NCI-H748 treated with DMSO at 0.1 percent for 48 hours (cell line): ENCODE measurements at places on chromosomes 6 and 20.

DNA sequence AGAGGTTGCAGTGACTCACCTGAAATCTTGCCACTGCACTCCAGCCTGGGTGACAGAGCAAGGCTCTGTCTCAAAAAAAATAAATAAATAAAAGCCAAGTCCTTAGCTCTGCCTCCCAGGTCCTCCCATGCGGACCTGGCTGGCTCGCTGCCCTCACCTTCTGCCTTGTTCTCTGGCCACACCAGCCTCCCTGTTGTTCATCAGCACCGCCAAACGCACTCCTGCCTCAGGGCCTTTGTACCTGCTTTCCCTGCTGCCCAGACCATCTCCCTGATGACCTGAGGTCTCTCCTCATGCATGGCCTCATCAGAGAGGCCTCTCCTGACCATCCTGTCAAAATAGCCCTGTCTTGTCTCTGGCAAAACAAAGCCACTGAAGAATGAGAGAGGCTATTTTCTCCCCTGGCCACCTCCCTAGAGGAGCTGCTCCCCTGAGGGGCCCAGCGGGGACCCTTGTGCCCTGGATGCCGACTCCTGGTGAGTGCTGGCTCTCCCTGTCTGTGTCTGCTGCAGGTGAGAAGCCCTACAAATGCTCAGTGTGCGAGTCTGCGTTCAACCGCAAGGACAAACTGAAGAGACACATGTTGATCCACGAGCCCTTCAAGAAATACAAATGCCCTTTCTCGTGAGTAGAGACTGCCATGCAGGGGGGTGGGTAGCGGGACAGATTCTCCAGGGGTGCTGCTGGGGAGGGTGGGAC, 22.6 kb upstream of the CHMP4B start:
- DNase-seq = no peak

GRCh38 chr6:90076511-90077415, 182.5 kb downstream of the GJA10 start:
- DNase-seq = no peak

DNA sequence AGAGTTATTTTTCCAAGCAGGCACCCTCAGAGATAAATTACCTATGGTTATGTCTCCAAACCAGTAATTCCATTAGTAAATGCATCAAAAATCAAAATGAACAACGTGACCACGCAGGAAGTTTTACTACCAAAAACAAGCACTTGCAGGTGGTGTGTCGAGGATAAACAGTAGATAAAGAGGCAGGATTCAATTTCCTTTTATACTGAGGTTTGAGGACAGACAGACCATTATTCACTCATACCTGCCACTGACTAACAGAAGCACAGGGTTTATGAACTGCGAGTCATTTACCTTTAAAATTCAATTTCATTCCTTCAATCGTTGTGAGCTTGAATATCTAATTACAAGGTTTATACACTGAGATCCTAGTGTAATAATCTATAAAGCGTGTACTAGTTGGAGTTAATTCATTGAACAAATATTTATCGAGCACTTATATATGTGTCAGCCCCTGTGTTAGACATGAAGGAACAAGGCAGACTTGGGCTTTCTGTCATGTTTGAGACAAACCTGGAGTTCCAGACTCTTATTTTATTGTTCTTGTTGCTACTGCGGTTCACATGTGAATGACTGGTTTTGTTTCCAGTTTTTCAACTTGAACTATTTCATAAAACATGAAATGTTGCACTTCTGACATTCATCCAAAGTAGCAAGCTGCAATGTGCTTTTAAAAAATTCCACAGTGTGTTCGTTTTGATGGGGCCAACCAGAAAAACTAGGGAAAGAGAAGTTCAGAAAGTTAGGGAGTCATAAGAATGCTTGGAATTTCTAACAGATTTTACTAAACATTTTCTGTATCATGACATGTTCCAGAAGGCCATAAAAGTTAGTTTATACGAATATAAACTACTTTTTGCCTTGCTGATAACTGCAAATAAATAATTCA, 205.6 kb downstream of the UST start:
- peak; percentile 93 for DNase-seq

GRCh38 chr20:37692459-37693166, 1.2 kb upstream of the CTNNBL1 start:
- no peak for DNase-seq

DNA sequence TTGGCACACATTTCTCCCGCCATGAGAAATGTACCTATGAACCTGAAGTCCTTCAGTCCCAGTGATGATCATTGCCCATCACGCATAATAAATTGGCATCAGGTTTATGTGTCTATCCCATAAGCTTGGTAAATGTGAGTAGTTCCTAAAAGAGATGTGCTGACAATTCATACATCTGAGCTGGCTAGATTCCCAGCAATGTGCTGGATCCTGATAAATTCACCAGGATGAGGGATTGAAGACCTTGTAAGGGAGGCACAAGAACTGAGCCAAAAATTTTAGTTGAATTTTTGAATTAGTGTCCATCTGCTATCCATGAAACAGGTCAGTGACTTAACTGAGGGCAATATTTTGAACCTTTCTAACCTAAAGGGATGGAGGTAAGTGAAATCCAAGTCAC, 267.9 kb upstream of the CITED2 start:
- DNase-seq = no peak

GRCh38 chr6:106513808-106514582, 115.3 kb downstream of the RTN4IP1 start:
- no peak for DNase-seq

- no peak for DNase-seq
These were observed 234.1 kb downstream of the TMEM242 start for GRCh38 chr6:157089258-157089657.

- no peak for DNase-seq
These were observed 86.2 kb upstream of the ARID1B start for GRCh38 chr6:156691018-156691417.
